Right hindlimb (tissue), 1 donor: ENCODE measurements at places on chromosomes 1 and 21.

GRCh38 chr1:94620345-94621031, 78.9 kb upstream of the F3 start:
- DNase-seq, result no peak

GRCh38 chr1:160669276-160669675, 22.4 kb upstream of the SLAMF1 start:
- no peak for DNase-seq

DNA sequence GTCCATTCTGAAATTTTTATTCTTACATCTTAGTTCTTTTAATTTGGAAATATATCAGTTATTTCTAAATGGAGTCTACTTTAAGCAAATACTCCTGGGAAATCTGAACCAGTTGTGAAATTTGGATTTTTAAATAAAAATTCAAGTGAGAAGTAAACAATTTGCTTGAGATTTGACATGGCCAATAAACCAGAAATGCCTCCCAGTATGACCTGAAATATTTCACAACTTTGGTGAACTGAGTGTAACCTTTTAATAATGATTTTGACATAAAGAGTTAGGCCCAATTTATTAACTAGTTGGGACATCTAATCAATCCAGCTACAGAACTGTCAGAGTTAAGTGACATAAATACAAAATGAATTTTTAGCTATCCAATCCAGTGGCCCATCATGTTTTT, 192.0 kb downstream of the ZC3H11B start:
- DNase-seq, result no peak

DNA sequence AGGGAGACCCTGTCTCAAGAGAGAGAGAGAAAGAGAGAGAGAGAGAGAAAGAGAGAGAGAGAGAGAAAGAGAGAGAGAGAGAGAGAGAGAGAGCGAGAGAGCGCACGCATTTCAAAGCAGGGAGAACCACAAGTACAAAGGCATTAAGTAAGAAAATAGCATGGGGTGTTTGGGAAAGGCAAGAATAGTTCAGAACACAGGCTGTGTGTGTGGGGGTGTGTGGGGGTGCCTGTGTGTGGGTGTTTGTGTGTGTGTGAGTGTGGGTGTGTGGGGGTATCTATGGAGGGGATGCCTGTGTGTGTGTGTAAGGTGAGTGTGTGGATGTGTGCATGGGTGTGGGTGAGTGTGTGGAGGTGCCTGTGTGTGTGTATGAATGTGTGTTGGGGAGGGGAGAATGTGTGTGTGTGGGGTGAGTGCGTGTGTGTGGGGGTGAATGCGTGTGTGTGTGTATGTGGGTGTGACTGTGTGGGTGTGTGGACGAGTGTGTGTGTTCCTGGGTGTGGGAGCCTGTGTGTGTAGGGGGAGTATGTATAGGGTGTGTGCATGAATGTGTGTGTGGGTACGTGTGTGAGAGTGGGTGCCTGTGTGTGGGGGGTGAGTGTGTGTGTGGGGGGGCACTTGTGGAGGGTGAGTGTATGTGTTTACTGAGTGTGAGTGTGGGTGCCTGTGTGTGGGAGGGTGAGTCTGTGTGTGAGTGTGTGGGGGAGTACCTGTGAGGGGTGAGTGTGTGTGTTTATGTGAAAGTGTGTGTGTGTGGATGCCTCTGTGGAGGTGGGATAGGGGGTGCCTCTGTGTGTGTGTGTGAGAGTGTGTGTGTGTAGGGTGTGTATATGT, 19.1 kb upstream of the HDAC1 start:
- DNase-seq, result no peak

GRCh38 chr1:198132060-198132781, 24.6 kb upstream of the NEK7 start:
- DNase-seq, result no peak

GRCh38 chr21:21767276-21767675, 769.1 kb downstream of the NCAM2 start:
- no peak for DNase-seq

DNA sequence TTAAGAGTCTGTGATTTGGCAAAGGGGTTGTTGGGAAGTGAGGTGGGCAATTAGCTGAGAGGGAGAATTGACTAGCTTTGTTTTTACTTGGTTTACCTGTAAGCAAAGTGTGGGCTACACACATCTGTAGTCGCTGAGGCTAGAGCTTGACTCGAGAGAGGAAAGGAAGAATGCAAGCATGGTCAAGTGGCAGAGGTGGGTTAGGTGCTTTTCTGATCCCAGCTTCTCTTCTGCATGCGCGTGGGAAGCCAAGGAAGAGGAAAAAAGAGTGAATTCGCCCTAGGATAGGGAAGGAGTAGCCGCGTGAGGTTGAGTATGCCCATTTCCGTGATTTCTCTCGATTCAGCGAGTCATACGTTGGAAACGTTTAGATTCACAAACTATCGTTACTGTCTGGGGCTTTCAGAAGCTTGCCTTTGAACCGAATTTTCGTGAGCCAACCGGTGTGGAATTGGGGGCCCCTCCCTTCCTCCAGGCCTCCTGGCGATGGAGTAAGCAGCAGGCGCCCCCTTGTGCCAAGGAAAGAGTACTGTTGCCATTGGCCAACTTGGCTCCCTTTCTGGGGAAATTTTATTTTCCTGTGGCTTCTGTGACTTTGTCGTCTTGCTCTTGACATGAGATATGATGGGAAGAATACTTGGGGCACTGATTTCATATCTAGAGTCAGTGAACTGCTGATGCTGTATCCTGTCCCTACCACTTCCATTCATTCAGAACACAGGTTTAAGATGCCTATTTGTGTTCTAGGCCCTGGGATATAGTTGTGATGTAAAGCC, 1.3 kb downstream of the PIGV start:
- DNase-seq, result peak; percentile 90

DNA sequence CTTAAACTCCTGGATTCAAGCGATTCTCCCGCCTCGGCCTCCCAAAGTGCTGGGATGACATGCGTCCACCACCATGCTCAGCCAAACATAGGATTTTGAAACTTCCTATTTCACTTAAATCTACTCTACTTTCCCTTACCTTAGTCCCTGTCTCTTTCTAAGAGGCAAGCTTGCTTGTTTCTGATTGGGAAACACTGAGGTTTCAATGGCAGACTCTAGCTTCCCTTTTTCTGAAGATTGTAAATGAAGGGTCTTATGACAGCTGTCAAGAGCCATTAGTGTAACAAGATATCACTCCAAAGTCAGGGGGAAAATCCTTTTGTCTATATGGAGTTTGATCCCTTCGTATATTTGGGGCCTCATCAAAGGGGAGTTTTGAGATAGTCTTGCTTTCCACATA, 23.5 kb upstream of the LMO4 start:
- no peak for DNase-seq

DNA sequence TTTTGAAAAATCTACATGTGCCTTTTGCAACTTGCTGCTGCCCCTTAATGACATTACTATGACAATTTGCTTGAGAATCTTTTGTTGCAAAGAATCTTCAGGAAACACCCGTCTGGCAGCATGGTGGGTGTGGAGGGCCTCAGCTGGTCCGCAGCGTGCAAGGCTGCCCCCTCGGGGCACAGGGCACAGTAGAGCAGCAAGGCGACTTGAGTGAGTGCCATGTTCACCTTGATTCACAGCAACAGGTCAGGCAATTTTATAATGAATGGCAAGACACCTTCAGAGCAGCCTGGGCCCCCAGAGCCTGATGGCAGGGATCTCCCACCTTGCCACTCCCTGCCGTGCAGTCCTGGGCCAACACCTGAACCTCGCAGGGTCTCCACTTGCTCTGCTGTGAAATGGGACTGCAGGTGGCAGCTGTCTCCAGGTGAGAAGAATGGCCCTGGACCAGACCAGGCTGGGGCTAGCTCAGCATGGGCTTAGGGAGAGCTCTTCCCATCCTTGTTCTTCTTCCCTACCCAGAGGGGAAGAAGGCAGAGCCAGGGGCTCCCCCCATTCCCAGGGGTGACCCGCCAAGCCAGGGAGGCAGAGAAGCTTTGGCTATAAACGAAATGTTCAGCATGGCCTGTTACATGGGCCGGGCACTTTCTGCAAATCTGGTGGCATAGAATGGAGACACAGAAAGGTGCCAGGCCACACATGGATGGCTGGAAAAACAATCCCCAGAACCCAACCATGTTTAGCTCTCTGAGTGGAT, 34.5 kb upstream of the ACTRT2 start:
- no peak for DNase-seq

- DNase-seq, result no peak
Measured at GRCh38 chr1:211132721-211133392, 1.1 kb downstream of the KCNH1 start.

DNA sequence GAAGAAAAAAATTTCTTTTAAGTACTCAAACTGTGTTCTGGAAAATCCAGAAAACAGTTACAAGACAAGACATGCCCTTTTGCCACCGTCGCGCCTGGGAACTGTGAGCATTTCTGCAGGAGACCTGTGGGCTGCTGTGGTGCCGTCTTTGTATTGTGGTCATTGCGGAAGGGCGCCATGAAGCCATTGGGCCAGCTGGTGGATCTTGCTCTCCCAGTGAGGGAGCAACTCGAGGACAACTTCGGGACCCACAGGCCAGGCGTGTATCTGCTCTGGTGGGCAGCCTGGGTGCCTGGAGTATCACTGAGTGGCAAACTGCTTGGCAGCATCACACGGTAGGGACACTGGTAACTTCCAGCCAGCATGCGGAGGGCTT, 3.8 kb upstream of the THEMIS2 start:
- DNase-seq, result no peak

GRCh38 chr1:183635099-183635605, 431 bp downstream of the ARPC5 start:
- no peak for DNase-seq

- no peak for DNase-seq
Measured at GRCh38 chr1:244349103-244349531, 102.6 kb downstream of the ADSS2 start.

GRCh38 chr1:36582066-36582755, 99.5 kb upstream of the CSF3R start:
- DNase-seq, result no peak

DNA sequence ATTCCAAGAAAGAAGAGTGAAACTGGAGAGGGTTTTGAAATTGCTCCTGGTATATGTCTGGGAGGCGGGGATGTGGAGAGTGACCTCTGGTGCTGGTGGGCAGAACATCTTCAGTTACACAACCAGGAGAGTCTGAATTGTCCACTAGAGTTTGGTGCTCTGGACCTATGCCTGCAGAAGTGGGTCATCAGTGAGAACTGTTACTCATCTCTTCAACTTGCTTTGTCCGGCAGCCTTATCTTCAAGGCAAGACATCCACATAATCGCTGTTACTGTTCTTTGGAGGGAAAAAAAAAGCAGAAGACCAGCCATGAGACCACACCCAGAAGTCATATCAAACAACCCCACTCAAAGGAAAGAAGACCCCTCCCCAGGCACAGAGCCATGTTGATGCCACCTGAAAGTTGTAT, 14.9 kb downstream of the SH2D1B start:
- DNase-seq, result no peak

DNA sequence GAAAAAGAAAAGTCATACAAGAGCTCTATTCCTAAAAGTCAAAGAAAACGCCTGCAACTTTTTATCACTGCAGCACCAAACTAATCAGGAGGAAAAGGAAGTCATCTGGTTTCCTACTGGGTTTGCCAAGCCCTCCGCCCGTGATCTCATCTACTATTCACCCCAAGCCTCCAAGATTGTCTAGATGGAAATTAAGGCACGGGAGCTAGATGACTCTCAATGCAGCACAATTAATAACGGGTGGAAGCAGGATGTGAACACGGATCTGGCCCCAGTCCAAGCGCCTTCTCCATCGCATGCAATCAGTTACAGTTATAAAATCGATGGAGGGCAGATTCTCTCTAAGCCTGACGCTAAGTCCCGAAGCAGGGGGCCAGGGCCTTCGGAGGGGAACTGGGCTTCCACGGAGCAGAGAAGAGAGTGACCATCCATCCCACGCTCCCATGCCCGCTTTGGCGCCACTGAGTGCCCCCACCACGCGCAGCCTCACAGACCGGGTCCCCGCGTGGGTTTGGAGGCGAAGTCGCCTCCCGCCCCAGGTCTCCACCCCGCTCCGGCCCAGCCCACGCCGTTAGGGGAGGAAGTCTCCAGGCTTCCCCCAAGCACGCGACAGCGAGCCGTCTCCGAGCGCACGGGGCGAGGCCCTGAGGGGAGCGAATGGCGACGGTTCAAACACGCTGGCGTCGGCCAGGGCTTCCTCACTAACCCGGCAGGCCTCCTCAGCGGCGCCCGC, 1.8 kb downstream of the HSF2BP start:
- DNase-seq, result no peak

DNA sequence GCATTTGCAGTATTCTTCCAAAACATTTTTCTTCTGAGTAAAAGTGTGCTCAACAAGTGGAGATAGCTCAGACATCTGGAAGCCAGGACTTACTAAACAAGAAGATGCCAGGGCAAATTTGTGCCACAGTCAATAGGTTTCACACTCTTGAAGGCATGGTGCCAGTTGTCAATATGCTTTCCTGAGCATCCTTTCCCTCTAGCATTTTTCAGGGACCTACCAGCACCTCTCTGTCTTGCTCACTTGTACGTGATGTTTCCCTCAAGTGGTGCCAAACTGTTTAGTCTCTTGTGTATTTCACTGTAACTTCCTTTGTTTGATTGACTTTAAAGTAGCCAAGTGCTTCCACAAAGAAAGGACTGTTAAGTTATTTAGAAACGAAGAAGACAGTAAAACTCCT, 194.0 kb upstream of the SGIP1 start:
- DNase-seq, result no peak

GRCh38 chr1:189121941-189122340, 1355.7 kb downstream of the BRINP3 start:
- DNase-seq, result no peak
